ENCODE measurements at places on chromosomes 1 and 21.

- DNase-seq = no peak
These were observed 168.2 kb downstream of the RASAL2 start for GRCh38 chr1:178262120-178262500.

- DNase-seq = no peak
These were observed 36.5 kb downstream of the NKAIN1 start for GRCh38 chr1:31203215-31203614.

DNA sequence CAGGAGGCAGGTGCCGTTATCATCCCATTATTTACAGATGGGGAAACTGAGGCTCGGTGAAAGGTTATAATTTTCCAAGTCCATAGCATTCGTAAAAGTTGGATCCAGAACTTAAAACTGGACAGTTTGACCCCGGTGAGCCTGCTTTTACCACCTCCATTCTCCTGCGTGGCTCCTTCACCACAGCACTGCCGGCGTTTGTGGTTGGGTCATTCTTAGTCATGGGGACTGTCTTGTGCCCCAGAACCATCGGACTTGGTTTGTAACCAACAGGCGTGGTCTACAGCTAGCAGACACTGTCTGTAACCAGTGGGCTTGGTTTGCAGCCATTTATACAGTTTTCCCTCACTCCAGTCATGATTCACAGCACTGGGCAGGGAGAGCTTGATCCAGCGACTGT, 511.3 kb downstream of the NPHP4 start:
- no peak for DNase-seq

DNA sequence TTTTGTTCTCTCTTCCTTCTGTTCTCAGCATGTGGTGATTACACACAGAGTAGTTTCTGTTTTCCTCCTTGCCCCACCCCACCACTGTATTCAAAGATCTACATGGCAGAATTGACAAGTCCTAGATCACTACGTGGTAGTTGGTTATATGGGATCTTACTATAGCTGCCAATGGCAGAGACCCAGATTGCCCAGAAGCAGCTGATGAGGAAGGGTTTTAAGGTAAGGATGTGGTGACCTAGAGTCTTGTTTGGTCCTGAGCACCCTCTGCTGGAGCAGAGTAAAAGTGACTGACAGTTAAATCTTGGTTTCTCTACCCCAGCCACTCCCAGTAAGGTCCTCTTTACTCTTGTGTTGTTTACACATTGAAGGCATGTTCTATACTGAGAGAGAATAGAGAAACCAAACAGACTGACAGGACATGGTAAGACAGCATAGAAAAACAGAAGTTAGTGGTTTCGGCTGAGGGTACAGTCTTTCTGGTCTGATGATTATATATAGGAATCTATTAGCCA, 22.8 kb upstream of the STRIP1 start:
- DNase-seq = no peak

DNA sequence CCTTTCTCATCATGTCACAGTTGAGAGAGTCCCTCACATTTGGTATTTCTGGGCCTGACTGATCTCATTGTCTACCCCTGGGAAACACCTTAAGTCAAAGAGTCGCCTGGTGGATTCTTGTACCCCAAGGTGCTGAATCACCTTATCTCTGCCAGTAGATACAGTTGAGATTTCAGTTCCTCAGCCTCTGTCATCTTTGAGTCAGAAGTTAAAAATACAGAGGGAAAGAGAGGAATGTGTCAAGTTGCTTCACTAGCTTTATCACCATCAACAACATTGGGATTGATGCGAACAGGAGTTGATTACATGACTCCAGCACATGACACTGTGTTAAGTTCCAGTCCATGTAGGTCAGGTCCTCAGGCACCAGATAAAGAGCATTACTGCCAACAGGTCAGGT, 513.0 kb downstream of the NUF2 start:
- no peak for DNase-seq

GRCh38 chr1:31214316-31215064, 25.2 kb downstream of the NKAIN1 start:
- DNase-seq = no peak

- no peak for DNase-seq
These were observed 9.9 kb downstream of the CD160 start for GRCh38 chr1:145729196-145729595.

GRCh38 chr1:182428043-182428442, 21.9 kb upstream of the RGSL1 start:
- no peak for DNase-seq

DNA sequence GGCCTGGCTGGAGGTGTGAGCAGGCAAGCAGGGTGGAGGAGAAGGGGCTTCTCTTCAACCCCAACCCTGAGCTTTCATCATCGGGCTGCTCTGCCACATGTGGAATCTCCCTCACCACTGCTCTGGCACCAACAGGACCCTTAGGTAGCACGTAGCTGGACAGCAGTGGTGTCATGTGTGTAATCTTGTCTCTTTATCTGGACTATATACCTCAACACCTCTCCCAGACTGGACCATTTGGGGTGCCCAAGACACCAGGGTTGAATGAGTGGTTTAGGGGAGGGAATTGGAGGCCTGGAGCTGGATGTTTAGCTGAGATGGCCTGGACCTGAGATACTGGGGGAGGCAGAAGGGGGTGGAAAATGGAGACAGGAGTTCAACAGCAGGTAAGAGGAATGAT, 63.0 kb downstream of the UBE2T start:
- DNase-seq = no peak

DNA sequence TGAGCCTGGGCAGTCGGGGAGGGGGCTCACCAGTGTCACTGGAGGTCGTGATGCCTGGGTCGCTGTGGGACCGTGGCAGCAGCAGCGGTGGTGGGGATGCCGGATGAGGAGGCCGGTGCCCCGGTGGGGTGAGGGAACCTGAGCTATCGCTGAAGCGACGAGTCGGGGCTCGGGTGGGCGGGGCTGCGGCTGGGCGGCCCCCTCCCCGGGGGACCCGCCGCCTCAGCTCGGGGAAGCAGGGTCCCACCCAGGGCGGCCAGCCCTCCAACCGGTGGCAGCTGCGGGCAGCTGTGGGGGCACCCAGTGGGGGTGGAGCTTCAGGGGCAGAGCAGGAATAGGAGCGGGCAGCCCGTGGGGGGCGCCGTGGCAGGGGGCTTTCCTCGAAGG, 5.0 kb downstream of the ENTREP3 start:
- DNase-seq = no peak

DNA sequence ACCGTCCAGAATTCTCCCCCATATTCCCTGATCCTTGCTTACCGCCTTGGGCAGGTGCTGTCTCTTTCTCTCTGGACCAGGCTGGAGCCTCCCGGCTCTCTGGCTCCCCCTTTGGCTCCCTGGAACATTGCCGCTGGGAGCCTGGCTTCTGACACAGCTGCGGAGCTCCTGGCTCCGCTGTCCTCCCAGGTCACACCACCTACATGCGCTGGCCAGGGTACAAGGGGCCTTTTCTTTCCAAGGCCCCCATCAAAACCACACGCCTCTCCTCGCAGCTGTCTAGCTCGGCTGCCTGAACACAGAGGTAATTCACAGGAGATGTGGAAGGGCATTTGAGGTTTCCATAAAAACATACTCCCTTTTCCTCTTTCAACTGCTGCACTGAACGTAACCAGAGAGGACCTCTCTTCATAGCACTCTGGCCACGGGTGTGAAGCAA, 7.5 kb upstream of the ZNF648 start:
- DNase-seq = no peak

DNA sequence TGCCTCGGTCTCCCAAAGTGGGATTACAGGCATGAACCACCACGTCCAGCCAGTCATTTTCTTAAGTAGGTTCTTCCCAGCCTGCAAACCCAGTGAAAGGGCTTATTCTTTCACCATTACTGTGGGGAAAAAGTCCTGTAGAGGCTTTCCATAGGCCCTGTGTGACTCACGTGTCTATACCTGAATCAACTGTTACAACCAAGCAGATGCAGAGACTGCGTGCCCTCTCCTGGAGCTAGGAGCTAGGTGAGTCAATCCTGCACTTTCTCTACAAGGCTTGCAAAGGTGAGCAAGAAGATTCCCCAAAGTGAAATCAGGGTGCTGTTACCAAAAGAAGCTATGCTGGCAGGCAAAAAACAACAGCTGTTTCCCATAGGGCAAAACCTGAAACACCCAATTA, 13.8 kb upstream of the MPZL1 start:
- DNase-seq = no peak

GRCh38 chr1:51736702-51737101, 119.8 kb downstream of the OSBPL9 start:
- no peak for DNase-seq

GRCh38 chr1:24769656-24770651, 24.7 kb downstream of the CLIC4 start:
- no peak for DNase-seq

GRCh38 chr1:244221991-244222390, 170.9 kb downstream of the ZBTB18 start:
- no peak for DNase-seq

GRCh38 chr1:38452246-38452645, 405.7 kb upstream of the POU3F1 start:
- no peak for DNase-seq

- DNase-seq = no peak
These were observed 4.0 kb downstream of the TFF3 start for GRCh38 chr21:42311160-42311559.

DNA sequence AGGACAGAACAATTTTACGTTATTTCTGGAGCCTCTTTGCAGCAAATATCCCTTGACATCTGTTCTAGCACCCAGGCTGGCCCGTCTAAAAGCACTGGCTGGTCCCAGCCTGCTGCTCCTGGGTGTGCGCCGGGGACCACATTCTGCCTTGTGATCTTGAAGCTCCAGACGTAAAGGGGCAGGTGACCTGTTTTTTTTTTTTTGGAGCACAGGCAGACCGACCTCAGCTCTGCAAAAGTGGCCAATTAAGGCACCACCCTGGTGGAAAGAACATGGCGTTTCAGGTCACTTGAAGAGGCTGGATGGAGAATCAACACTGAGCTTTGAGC, 13.8 kb upstream of the CAMTA1 start:
- no peak for DNase-seq

- no peak for DNase-seq
These were observed 21.3 kb upstream of the CTPS1 start for GRCh38 chr1:40958210-40958609.

GRCh38 chr1:163076981-163077761, 8.0 kb downstream of the RGS4 start:
- DNase-seq = no peak

- no peak for DNase-seq
These were observed 32.1 kb downstream of the LAMC2 start for GRCh38 chr1:183218027-183218618.

DNA sequence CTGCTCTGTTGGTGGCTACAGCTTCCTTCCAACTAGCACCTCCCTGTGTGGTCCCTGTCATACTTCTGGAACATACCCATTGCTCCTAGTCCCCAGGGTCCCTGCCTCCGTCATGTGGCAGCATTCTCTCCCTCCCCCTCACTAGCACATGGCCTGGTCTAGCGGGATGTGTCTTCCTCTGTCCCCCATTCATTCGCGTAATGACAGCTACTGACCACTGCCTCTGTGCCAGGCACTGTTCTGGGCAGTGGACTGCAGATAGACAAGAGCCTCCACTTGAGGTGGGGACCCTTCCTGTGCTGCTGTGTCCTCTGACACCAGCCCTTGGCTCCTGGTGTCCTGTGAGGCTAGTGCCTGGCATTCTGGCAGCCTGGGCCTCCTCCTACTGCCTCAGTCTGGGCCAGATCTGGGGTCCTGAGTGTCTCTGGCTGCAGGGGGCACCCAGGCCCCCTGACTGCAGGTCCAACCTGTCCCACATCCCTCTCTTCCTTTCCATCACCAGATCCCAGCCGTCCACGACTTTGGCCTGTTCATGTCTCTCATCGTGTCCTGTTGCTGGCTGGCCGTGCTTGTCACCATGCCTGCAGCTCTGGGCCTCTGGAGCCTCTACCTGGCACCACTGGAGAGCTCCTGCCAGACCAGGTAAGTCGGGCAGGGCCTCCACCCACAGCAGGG, 38.1 kb downstream of the DISP3 start:
- DNase-seq = no peak

GRCh38 chr1:224380003-224380402, 23.3 kb downstream of the CNIH4 start:
- no peak for DNase-seq
